ENCODE measurements at places on chromosomes 2 and 18.

DNA sequence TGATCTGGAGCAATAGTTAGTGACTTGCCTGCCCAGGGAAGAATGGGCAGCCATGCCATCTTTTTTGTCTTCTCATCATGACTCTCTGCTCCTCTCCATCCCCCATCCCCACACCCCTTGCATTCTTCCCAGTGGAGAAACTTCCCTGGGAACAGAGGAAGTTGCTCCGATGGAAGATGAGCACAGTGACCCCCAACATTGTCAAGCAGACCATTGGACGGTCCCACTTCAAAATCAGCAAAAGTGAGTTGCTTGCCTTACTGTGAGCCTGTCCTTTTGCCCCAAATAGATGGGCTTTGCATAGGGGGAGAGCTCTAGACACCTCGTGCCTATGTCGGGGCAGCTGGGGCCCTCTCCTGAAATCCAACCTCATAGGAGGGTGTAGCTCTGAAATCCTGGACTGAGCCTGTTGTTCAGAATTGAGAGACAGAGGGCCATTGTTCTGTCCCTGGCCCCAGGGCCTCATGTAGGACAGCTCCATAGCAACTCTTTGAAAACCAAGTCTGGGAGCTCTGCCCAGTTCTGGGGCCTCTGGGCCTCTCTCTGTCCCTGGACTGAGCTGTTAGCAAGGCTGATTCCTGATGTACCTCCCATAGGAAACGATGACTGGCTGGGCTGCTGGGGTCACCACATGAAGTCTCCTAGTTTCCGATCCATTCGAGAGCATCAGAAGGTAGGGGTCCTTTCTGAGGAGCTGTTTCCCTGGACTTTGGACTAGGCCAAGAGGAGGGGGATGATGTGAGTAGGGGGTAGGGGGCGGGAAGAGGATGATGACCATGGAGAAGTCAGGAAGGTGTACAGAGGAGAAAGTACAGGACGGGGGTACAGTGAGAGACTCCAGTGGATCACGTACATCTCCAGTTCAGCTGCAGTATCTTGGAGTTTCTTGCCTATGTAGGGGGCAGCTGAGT is 35.2 kb downstream of the TTLL4 start:
- no peak for DNase-seq

GRCh38 chr2:75609937-75610508 is 36.6 kb upstream of the MRPL19 start:
- DNase-seq: no peak

DNA sequence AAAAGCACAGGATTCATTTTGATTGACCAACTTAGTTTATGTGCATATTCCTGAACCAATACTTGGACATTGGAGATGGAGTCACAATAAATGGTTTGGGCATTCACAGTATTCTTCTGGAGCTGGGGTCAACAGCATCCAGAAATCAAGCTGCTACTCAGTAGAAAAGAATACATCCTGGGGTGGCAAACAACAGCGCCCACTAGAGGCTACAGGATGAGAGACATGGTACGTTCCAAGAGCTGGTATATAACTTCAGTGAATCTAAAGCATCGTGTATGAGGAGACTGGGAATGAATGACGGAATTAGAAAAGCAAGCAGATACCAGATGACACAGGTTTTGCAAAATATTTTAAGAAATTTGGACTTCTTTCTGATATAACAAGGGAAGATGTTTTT is 142.9 kb upstream of the FIGN start:
- DNase-seq: no peak

DNA sequence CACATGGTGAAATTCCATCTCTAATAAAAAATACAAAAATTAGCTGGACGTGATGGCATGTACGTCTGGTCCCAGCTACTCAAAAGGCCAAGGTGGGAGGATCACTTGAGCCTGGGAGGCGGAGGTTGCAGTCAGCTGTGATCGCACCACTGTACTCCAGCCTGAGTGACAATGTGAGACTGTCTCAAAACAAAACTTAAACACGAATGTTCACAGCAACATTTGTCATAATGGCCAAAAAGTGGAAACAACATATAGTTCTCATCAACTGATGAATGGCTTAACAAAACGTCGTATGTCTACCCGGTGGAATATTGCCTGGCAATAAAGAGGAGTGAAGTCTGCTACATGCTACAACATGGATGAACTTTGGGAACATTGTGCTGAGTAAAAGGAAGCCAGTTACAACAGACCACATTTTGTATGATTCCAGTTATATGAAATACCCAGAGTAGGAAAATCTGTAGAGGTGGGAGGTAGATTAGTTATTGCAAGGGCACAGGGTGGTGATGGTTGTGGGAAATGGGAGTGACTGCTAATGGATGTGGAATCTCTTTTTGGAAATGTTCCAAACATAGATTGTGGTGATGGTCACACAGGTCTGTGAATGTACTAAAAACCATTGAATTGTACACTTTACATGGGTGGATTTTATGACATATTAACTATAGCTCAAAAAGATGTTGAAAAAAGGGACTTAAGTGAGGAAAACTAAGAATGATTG is 478.2 kb downstream of the PTPRM start:
- no peak for DNase-seq

DNA sequence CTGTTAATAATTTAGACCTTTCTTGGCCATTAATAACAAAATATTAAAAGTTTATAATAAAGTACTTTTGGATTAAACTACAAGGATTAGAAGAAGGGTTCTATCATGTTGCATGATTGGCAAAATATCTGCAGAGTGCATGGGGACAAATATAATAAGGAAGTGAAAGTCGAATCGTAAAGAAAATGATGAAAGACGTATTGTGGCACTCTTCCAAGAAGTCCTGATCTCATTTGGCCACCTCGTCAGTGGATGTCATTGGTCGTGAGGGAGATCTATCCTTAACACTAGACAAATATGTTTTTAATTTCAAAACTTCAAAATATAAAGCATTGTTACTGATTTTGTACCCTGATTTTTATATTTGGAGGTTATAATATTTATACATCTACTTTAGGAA is 197.7 kb upstream of the STON1 start:
- DNase-seq: no peak
